ENCODE measurements at places on chromosomes 2 and 18.

DNA sequence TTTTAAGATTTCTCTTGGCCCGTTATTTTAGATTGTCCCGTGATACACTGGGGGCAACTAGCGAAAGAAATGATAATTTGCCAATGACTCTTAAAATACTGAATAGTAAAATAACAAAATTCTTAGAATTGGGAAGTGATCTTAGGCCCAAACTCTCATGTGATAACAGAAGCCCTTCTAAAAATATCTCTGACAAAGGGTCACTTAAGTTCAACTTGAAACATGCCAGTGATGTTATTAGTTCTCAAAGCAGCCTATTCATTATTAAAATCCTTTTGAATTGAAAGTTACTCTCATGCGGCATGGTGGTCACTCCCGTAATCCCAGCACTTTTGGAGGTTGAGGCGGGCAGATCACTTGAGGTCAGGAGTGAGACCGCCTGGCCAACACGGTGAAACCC is 920.9 kb downstream of the NRXN1 start:
- DNase-seq = no peak

GRCh38 chr18:51169731-51170130 is 27.8 kb downstream of the MEX3C start:
- no peak for DNase-seq

- DNase-seq = no peak
Observed at GRCh38 chr2:229650901-229651300, 63.5 kb downstream of the DNER start.

- no peak for DNase-seq
Observed at GRCh38 chr18:1539276-1539675, 634.6 kb downstream of the ADCYAP1 start.

Data from neural crest cell (in vitro differentiated cells).